GM12878 (cell line): ENCODE measurements at places on chromosomes 5 and 9.

GRCh38 chr9:91055845-91056244 is 254.2 kb downstream of the SYK start:
- H3K4me1 ChIP-seq = no peaks in the 10 kb centered on the region
- H3K27me3 ChIP-seq = peaks cover under 1% of the 10 kb centered on the region; the same call in 1 of the 2 replicates
- H3K4me3 ChIP-seq = no peak overlapping the region
- no peak for DNase-seq
- no peaks in the 10 kb centered on the region for H3K36me3 ChIP-seq

- no peak overlapping the region for H3K27ac ChIP-seq
- H3K36me3 ChIP-seq = no peaks in the 10 kb centered on the region
- H3K27me3 ChIP-seq = no peaks in the 10 kb centered on the region
- DNase-seq = no peak
Measured at GRCh38 chr5:7683753-7684152, 167.2 kb downstream of the CFAP90 start.

- H3K4me1 ChIP-seq = no peaks in the 10 kb centered on the region
- no peak overlapping the region for H3K4me3 ChIP-seq
- no peaks in the 10 kb centered on the region for H3K27me3 ChIP-seq
- peaks cover 4% of the 10 kb centered on the region; the same call in 1 of the 2 replicates for H3K36me3 ChIP-seq
- no peak for DNase-seq
Measured at GRCh38 chr5:55667938-55668337, 44.2 kb downstream of the SLC38A9 start.

DNA sequence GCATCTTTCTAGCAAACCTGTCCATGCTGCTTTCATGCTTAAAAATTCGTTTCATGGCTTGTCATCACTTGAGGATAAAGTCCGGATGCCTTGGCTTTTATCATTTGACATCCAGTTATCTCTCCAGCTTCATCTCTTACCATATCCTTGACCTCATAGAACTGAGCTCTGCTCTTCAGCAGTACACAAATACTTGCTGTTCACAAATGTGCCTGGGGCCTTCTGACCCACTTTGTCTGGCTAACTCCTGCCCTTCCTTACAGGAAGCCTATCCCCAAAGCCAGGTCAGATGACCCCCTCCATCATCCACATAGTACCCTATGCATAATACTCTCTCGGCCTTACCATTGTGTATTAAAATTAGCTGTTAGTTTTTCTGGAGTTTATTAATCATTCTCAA is 249.1 kb downstream of the SAXO1 start:
- H3K27ac ChIP-seq = no peak overlapping the region
- no peak for DNase-seq
- no peak overlapping the region for H3K4me3 ChIP-seq
- H3K36me3 ChIP-seq = no peaks in the 10 kb centered on the region
- no peaks in the 10 kb centered on the region for H3K27me3 ChIP-seq

DNA sequence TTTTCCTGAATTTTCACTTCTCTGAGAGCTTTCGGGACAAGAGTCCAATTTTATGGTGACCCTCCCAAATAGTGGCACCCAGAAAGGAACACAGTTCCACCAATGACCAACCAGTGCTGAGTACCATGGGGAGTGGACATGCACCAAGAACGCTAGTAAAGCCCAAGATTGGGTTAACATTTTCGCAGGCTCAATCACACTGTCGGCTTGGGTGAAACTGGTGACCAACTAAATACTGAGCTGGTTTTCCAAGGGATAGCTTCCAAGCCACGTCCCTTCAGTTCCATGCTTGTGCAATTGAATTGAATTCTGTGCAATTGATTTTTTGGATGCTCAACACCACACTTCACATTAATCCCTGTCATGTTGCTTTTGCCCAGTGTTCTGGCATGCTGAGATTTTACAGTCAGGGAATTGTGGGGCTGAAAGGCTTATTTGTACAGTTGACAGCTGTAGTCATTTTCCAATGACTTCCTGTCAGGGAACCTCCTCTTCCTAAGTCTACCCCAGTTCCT is 37.6 kb upstream of the TRMT10B start:
- H3K4me3 ChIP-seq = no peak overlapping the region
- H3K4me1 ChIP-seq = no peaks in the 10 kb centered on the region
- H3K36me3 ChIP-seq = no peaks in the 10 kb centered on the region
- H3K27ac ChIP-seq = no peak overlapping the region
- DNase-seq = no peak
- H3K27me3 ChIP-seq = no peaks in the 10 kb centered on the region

GRCh38 chr5:66306844-66307315 is 162.8 kb downstream of the SREK1 start:
- no peak for DNase-seq
- H3K4me1 ChIP-seq = no peaks in the 10 kb centered on the region
- no peaks in the 10 kb centered on the region for H3K36me3 ChIP-seq
- H3K27ac ChIP-seq = no peak overlapping the region
- H3K4me3 ChIP-seq = no peak overlapping the region
- peaks cover 1% of the 10 kb centered on the region; the same call in 1 of the 2 replicates for H3K27me3 ChIP-seq
